Fibroblast of skin of right quadriceps (primary cell): ENCODE measurements at places on chromosomes 13 and 19.

DNA sequence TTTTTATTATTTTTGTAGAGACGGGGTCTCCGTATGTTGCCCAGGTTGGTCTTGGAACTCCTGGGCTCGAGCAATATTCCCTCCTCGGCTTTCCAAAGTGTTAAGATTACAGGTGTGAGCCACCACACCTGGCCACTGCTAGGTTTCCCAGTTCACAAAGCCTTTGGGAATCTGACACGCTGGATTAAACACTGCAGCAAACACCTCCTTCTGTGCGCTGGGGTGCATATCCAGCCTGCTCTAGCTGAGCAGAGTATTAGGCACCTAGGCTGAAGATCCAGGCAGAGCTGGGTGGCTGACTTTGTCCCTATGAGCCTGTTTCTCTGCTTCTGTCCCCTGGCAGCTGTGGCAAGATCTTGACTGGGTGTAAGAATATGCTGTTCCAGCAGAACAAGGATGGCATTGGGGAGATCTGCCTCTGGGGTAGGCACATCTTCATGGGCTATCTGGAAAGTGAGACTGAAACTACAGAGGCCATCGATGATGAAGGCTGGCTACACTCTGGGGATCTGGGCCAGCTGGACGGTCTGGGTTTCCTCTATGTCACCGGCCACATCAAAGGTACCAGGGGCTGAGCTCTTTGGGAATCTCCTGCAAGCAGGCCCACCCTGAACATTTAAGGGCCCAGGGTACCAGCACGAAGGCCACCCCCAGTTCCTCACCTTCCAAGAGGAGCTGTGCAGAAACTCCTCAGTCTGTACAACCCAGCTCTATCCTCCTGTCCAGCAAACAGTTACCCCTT lies 49.8 kb downstream of the ACSBG2 start:
- no peak for DNase-seq

DNA sequence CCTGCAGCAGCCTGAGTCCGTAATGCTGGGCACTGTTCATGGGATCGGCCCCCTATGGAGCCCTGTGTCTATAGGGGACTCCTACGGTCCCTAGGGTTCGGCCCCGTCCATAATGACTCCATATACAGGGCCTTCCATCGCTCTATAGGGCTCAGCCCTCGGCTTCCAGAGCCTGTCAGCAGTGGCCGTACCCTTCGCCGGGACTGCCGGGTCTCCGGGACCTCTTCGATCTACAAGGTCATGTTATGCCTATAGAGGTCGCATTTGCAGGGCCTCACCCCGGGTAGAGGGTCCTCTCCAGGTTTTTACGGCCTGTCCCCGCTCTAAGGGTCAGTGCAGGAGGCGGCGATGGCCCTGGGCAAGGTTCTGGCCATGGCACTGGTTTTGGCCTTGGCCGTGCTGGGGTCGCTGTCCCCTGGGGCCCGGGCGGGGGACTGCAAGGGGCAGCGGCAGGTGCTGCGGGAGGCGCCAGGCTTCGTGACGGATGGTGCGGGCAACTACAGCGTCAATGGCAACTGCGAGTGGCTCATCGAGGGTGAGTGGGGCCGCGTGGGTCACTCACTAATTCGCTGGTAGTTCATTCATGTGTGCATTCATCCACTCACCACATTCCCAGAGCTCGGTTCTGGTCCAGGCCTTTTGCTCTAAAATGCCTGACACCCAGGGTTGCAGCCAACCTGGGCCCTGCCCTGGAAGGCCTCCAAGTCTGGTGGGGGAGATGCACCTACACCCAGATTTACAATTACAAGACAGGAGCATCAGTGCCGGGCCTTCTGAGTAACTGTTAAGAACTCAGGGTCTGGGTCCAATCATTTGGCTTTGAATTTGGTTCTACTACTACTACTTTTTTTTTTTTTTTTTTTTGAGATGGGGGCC lies 699 bp downstream of the MEGF8 start:
- DNase-seq = no peak

GRCh38 chr19:35975608-35976214 lies 19.3 kb upstream of the SDHAF1 start:
- no peak for DNase-seq

DNA sequence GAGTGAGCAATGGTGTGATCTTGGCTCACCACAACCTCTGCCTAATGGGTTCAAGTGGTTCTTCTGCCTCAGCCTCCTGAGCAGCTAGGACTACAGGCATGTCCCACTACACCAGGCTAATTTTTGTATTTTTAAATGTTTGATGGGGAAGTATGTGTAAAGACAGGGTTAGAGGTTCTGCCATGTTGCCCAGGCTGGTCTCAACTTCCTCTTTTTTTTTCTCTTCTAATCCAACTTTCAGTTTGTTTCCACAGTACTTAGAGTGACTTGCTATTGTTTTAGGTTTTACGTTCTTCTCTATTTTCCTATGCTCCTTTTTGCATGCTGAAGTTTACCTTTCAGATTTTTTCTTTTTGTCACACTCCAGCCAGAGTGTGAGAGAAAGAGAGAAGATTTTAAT lies 1433.0 kb downstream of the UQCRFS1 start:
- no peak for DNase-seq

GRCh38 chr19:7554990-7555864 lies 19.7 kb downstream of the PNPLA6 start:
- DNase-seq = no peak
